CD4-positive, alpha-beta T cell treated with Interleukin-15 for 1 hour (primary cell): ENCODE measurements at places on chromosomes 1 and 21.

GRCh38 chr1:58249388-58249736 lies 297.2 kb downstream of the OMA1 start:
- no peak for DNase-seq

GRCh38 chr1:113545626-113546025 lies 155.3 kb downstream of the MAGI3 start:
- no peak for DNase-seq

DNA sequence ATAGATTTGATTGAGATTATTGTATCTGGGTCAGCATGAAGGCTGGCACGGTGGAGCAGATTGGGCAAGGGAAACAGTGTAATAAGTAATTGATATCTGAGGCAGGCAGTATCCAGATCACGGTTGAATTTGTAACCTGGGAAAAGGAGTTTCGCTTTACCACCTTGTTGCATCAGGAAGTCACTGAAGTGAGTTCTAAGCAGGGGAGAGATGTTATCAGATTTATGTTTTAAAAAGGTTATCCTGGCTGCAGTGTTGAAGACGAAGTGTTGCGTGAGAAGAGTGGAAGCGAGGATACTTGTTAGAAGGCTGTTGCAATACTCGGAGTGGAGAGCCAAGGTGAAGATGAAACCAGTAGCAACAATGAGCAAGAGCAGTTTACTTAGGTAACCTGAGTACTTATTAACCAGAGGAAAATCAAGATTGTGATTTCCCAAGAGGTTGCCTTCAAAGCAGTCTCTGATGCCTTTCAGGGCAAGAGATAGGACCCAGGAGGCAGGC lies 77.8 kb downstream of the LHX9 start:
- no peak for DNase-seq

- no peak for DNase-seq
Observed at GRCh38 chr1:191290441-191290840, 812.8 kb upstream of the BRINP3 start.

DNA sequence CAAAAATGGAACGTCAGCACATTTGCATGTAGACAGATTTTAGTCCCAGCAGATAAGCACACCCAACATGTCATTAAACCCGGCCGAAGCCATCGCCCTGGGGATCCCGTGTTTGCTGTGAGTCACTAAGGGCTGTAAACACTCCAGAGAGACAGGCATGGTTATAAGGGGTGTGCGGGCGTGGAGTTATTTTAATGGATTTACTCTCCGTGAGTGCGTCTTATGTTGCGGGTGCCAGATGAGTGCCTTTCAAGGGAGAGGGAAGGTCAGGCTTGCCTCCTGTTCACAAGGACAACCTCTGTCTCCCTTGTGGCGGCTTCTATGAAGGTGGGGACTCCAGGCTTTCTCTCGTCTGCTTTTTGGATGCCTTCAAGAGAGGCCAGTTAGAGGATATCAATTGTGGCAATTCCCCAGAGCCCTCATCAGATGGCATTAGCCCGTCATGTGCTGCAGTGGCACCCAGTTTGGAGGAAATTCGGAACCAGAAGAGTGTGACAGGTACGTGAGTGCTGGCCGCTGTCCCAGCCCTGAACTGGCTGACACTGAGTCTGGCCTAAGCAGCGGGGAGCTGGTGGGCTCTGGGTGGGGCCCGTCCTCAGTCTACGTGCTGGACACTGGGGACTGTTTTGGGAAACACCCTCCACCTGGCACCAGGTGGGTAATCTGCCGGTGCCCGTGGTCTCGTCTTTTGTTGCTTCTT lies 223.8 kb upstream of the TMEM51 start:
- no peak for DNase-seq

GRCh38 chr1:200037904-200038303 lies 10.4 kb downstream of the NR5A2 start:
- no peak for DNase-seq

DNA sequence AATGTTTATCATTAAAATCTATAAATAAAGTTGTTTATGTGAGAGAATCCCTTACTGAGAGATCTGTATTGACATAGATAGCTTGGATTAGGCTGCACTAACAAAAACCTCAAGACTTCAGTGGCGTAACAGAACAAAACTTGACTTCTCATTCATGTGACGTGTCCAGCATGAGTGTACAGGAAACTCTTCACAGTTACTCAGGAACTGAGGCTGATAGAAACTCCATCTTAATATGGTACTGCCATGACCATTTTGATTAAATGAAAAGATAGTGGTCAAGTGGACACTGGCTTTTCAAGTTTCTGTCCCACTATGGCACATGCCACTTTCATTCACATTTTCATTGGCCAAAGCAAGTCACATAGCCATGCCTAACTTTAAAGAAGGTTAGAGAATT lies 3.7 kb downstream of the ST3GAL3 start:
- no peak for DNase-seq

GRCh38 chr1:169115891-169116585 lies 9.5 kb downstream of the ATP1B1 start:
- no peak for DNase-seq

- DNase-seq = peak; percentile 64
Observed at GRCh38 chr21:37224861-37225839, 42.0 kb downstream of the VPS26C start.

GRCh38 chr1:30257322-30257721 lies 466.1 kb downstream of the MATN1 start:
- no peak for DNase-seq

- no peak for DNase-seq
Observed at GRCh38 chr21:28833182-28833581, 159.5 kb downstream of the LTN1 start.

- DNase-seq = no peak
Observed at GRCh38 chr1:59750328-59751003, 64.3 kb upstream of the HOOK1 start.

DNA sequence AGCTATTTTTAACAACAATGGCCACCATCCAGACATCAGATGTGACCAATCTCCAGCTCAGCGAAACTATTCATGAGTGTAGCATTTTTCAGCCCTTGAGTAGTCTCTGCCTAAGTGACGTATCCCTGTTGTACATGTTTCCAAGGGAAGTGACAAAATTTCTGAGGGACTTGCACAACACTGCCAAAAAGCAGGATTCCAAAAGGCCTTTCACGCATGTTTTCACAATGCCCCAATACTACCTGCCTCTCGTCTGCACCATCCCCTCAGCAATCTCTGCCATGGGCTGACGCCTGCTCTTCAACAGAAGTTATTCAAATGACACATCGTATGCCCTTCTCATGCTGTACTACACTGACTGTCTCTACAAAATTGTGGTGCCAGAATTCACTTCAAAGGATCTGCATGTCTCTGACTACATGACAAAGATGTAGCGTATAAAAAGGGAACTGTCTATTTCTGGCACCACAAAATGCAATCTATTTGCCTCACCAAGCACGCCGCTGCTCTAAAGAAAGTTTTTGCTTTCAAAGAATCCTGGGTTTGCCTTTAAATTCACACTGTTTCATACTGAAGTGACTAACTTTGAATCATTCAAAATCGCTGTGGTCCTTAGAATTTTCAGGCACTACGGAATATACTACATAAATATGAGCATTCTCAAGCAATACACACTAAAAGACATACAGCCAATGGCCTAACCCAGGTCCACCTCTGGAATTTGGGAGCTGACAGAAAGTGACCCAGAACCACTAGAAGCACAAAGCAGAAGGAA lies 32.9 kb downstream of the JAK1 start:
- DNase-seq = peak; percentile 49

DNA sequence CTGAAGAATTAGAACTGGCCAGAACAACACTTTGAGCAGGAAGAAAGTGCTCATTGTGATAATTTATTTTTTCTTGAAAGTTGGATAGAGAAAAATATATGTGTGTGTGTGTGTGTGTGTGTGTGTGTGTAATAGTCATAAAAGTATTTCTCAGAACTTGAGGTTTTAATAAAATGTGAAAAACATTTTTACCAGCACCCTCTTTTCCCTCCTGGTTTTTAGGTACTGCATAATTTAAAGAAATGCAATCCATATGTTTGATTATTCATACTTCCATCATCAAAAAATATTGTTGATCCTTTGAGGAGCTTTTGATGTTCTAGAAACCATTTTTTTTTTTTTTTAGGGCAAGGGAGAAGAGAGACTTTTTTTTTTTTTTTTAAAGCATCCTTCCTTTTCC lies 66.8 kb upstream of the JUN start:
- no peak for DNase-seq

DNA sequence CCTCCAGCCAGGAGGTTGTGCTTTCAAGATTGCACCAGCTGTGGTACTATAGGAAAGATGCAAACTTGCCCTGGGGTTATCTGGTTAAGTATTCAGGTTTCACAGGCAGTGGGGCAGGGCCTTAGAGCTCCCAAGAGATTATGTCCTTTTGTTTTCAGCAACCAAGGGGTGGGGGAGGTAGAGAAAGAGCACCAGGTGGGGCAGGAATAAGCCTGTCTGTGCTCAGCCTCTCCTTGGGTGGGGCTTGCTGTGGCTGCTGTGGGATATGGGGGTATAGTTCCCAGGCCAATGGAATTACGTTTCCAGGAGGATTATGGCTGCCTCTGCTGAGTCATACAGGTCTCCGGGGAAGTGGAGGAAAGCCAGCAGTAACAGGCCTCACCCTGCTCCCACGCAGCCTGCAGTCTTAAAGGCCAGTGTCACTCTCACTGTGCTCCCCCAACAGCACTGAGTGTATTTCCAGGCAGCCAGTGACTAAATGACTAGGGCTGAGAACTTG lies 508.6 kb downstream of the RWDD3 start:
- no peak for DNase-seq

DNA sequence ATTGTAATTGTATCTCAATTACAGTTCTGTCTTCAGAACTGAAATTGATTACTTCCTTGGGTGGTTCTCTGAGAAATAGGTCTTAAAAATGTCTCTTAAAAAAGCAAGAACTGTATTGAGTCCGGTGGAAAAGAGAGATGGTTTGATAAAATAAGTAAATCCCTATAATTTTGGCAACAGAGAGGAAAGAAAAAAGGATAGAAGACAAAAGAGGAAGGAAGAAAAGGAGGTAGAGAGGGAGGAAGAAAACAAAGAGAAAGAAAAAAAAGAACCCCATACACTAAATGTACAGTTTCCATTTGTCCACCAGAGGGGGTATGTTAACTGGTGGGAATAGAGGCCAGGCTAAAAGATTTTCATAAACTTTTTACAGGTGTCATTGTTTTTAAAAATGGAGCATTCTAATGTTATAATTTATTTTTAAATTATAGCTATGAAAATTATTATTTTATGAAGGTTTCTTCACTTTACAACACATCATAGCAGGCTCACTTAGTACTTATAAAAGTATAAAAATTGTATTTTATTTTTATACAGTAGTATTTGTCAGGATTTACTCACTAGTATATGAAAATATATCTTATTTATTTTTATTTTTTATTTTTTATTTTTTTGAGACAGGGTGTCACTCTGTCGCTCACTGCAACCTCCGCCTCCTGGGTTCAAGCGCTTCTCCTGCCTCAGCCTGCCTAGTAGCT lies 2.1 kb upstream of the UBE2T start:
- DNase-seq = no peak

- no peak for DNase-seq
Observed at GRCh38 chr1:67987046-67987799, 63.2 kb downstream of the DIRAS3 start.

GRCh38 chr1:27990920-27991537 lies 31.3 kb downstream of the XKR8 start:
- no peak for DNase-seq

DNA sequence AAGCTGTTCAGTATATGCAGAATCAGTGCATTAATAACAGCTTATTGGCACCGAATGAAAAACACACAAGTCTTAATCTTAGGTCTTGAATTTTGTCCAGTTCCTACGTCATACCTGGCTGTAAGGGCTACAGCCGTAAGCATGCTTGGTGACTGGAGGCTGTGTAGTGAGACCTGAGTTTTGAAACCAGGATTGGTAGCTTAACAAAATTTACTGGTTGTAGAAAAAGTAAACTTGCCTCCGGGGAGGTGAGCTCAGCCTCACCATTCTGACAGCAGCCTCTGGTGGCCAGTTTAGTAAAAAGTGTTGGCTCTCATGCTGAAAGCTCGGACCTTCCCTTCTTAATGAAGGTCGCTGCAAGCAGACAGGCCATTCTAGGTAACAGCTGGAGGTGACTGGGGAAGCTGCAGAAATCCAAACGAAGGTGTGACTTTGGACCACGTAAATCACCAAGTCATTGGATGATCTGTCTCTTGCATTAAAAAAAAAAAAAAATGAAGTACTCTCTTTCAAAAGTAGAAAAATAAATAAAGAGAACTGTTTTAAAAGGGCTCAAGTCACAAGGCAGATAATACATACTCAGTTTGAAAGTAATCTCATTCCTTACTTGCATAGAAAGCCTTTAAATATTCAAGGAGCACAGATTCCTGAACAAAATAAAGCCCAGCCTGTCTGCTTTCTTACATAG lies 48.9 kb downstream of the HLCS start:
- DNase-seq = no peak

GRCh38 chr1:22694172-22694571 lies 16.5 kb upstream of the EPHB2 start:
- no peak for DNase-seq

DNA sequence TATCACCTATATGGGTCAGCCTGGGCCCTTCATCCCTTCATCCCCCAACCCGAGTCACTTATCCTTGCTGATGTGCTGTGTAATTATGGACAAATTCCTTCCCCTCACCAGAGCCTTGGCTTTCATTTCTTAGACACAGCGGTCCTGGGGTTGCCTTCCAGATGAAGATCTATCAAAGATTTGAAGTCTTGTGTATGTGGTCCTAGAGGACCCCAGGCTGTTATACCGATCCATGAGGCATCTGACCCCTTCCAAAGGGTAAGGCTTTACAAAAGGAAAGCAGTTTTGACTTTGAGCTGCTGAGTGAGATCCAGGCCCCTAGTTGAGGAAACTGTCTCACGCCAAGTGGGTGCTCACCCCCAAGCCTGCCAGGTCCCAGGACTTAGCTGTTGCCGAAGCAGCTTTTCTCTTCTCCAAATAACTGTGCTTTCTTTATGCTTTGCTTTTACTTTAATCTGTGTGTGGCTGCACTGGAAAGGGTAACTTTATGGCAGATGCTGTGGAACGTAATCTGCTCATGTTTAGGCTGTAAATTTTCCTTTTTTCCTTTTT lies 37.6 kb downstream of the MAN1C1 start:
- DNase-seq = no peak

GRCh38 chr1:32896451-32896850 lies 4.7 kb downstream of the TMEM54 start:
- DNase-seq = no peak

DNA sequence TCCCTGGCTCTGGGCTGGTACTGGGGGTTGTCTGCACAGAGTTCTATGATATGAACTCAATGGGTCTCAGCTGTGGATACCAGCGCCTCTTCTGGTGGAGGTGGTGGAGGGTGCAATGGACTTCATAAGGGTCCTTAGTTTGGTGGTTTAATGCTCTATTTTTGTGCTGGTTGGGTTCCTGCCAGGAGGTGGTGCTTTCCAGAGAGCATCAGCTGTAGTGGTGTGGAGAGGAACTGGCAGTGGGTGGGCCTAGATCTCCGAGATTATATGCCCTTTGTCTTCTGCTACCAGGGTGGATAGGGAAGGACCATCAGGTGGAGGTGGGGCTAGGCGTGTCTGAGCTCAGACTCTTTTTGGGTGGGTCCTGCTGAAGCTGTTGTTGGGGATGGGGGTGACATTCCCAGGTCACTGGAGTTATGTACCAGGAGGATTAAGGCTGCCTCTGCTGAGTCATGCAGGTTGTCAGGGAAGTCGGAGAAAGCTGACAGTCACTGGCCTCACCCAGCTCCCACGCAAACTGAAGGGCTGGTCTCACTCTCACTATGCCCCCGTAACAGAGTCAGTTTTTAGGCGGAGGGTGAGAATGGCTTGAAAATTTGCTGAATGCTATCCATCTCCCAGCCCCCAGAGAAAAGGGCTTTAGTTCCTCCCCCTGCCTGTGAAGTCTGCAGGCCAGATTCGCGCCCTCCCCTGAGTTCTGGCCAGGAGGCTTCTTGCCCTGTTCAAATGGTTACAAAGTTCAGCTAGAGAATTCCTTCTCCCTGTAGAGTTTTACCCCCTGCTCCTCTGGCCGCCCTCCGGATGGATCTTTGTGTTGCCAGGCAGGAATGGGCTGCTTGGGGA lies 902.9 kb downstream of the LTN1 start:
- DNase-seq = no peak
